ENCODE measurements at places on chromosomes 3 and 15. TPM values are rescaled to one million over a fixed set of nuclear protein-coding genes. Genes with fewer than 3 reads are reported as not detected.

DNA sequence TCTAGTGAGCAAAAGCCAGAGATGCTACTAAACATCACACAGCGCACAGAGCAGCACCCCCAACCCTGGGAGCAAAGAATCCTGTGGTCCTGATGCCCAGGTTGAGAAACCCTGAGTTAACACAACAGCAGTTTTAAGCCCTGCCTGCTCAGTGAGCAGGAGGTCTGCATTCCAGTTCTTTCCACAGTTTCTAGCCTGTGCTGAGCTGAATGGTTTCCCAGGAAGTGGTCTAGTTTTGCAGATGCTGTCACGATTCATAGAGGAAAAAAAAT, 171.1 kb upstream of the PROK2 start:
- DNase-seq, result no peak

DNA sequence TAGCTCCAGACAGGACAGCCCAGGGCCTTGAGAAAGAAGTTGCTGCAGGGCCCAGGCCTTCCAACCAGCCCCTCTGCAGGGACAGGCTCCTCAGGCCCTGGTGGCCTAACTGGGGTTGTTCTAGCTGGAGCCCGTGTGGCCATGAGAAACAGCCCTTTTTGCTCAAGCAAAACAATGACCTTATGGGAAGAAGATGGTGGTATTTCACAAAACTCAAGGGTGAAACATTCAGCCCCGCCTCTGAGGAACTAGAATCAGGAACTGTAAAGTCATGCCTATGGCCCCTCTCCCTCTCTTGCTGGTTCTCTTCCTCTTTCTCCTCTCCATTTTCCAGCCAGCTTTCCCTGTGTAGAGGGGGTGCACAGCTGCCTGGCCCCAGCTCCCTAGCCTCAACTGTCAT, 273.3 kb downstream of the RPLP1 start:
- DNase-seq, result no peak

- no peak for DNase-seq
Measured at GRCh38 chr15:82653483-82654168, 6.5 kb upstream of the CPEB1 start.

DNA sequence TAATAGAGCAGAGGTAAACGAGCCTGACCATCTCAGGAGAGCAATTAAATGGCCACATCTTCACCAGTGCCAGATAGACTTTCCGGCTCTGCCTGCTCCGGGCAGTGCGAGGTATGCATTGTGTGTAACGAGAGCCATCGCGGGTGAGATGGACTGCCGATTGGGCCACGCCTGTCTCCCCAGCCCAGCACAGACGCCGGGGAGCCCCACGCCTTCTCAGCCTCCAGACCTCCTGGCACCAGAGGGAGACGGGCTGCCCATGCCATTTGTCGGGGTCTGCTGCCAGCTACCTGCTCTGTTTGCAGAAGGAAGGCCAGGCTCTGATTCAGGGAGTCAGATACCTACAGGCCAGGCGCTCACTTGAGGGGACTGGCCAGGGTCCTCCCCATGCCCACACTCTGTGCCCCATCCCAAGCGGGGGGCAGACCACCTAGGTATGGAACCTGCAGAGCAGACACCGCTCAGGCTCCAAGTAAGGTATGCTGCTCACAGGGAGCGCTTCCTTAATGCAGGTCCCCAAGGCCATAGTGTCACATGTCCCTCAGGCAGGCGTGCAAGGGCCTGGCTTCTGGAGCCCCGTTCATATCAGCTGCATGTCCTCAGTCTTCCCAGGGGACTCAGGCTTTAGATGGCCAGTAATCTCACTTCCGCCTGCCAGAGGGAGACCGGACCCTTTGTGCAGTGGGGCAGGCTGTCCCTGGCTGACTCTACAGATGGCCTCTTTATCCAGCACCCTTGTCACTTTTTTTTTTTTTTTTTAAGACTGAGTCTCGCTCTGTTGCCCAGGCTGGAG, 62.2 kb downstream of the DNAJB8 start:
- no peak for DNase-seq

DNA sequence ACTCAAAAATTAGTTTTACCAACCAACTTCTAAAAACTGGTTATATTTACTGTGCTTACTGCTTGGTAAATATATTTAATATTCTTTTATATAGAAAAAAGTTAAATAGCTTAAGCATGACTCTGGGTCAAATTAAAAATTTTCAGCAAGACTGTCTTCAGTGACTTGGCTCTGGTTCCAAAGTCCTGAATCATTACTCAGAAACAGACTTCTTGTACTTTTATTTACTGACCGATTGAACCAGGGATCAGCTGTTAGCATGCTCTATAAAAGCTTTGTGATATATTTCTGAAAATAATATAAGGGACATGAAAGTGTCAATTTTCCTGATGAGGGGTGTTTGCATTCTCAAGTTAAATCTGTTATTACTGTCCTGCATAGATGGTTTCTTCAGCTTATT, 164.3 kb downstream of the MCTP2 start:
- DNase-seq, result no peak

GRCh38 chr3:189689625-189690024, 58.4 kb downstream of the TP63 start:
- DNase-seq, result no peak

DNA sequence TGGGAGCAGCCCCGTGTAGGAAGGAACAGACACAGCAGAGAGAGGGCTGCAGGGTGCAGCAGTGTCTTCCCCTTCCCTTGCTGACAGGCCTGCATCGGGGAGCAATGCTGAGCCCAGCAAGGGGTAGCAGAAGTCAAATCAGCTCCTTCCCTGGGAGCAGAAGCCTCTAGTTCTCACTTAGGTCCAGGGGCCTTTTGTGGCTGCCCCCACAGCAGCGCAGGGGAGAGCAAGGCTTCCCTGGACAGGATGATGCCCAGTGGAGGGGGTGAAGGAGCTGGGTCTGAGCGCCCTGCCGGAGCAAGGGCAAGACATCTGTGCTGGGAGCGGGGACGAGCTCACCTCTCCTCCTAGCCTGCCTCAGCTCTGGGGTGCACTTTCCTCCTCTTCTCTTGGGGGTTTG, 827 bp downstream of the PLCB2 start:
- peak; percentile 50 for DNase-seq

DNA sequence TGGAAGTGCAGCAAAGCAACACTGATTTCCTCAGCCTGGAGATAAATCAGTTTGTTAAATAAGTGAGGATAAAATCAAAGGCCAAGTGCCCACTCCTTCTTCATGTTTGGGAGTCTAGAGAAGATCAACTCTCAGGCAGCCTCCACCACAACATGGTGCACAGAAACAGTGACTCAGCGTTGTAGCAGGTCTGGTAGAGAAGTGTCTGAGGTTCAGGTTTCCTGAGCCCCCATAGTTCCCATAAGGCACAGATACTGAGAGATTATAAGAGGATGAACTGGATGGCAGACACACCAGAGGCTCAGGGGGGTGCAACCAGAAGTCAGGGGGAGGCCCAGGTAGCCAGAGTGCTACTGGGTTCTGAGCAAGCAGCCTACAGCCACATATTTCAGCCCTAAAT, 166.7 kb downstream of the FRMD5 start:
- no peak for DNase-seq

DNA sequence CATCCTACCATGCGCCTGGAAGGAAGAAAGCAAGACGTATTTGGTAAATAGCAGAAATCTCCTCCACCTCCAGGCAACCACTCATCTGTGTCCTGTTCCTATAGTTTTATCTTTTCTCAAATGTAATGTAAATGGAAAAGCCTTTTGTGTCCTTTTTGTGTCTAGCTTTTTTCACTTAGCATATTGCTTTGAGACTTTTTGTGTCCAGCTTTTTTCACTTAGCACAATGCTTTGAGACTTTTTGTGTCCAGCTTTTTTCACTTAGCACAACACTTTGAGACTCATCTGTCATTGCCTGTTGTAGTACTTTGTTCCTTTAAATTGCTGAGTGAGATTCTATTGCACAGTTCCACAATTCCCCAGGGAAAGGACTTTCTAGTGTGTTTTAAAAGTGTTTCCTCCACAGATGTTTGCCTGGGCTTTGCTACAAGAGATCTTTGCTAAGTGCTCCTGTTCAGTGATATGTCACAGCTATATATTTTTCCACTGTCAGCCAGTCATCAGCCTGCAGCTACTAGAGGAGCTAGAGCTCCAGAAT, 27.9 kb upstream of the MUC13 start:
- no peak for DNase-seq

- no peak for DNase-seq
Measured at GRCh38 chr15:90086868-90087268, 15.4 kb downstream of the IDH2 start.

DNA sequence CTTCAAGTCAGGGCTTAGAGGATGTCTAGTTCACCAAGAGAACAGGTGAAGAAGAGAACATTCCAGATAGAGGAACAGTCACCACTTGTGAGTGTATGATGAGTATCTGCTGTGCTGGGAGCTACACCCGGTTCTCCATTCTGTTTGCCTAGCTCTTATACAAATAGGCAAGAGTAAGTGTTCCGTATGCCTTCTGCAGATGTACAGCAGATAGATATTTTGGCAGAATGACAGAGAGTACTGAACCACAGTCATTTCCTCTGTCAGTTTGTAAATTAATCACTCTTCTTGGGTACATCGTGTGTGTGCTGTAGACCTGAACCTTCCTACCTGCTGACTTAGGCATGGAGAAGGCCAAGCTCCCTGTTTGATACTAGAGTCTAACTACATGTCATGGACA, 108.3 kb upstream of the CTDSPL start:
- DNase-seq, result no peak

DNA sequence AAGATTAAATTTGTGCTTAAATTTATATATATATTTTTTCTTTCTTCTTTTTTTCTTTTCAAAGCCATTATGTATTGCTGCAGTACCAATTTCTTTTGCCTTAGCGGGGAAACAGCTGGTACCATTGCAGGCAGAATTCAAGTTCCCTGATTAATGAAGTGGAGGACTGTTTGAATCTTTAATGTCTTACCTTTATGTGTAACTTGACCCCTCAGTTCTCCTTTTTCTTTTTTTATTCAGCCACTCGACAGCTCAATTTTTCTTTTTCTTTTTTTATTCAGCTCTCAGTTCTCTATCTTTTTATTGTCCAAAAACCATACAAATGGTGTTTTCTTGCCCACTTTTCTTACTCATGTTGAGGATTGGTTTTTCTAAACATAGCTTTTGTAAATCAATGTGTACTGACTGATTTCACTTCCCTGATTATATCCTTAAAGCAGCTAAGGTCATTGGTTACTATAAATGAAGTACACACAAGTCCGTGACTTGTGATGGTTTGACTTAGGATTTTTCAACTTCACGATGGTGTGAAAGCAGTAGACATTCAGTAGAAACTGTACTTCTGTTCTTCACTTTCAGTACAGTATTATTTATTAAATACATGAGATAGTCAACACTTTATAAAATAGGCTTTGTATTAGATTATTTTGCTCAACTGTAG, 22.8 kb downstream of the ATP2C1 start:
- DNase-seq, result no peak

- DNase-seq, result no peak
Measured at GRCh38 chr15:69066007-69066995, 51.8 kb downstream of the NOX5 start.

DNA sequence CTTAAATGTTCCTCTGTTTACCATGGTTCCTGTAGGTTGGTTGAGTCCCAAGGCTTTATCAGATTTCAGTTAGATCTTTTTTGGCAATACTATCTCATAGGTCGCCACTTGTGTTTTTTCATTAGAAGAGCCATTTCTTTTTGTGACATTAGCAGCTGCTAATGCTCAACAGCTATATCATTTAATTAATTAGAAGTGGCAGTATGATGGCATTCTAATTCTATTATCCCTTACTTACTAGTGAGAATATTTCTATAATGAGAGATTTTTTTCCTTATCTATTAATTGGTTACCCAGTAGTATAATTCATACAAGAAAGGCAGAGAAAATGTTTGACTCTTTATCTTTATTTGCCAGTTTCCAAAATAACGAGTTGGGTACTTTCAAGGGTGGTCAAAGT, 25.2 kb downstream of the FRMD4B start:
- no peak for DNase-seq

DNA sequence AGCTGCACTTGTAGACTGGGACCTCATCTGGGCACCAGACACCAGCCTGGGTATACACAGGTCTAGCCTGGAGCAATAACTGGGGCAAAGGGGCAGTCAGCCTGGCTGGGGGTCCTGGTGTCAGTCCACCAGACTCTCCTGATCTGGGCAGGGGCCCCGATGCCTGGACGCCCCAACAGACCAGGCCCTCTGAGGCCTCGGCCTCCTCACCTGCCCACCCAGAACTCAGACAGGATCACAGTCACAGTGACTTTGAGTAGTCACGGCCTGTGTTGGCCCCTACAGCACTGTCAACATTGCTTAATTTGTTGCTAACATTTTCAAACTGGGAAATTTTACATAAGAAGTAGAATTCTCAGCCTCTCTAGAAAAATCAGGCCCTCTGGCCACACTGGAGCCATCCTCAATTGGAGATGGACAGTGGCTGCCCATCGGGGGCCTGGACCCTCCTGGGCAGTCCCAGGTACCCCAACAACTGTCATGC, 5.8 kb downstream of the TWF2 start:
- DNase-seq, result no peak

DNA sequence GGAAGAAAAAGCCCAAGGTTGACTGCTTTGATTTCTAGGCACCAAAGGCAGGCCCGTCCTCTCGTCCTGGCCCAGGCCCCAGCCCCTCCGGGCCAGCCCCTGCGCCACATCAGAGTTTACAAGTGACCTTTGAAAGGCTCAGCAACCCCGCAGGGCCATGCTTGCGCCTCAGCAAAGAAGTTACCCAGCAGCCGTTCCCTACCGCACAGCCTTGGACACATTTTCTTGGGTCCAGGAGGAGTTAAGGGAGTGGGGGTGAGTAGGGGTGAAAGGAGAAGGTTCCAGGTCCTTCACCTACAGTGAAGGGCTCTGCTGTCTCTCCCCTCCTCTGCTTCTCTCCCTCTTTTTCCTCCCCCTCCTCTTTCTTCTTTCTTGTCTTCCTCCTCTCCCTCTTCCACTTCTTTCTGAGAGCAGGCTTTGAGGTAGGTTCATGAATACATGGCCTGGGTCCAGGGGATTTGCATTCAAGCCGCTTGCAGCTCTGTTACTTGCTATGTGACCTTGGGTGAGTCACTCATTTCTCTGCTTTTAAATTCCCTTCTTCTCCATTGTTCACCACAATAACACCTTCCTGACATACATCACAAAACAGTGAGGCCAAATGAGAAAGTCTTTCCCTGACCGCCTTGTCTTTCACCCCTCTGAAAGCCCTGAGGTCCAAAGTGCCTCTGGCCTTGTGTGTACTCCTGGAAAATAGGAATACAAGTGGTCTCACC, 223.3 kb upstream of the TPRG1 start:
- DNase-seq, result no peak

- no peak for DNase-seq
Measured at GRCh38 chr15:60373745-60374144, 24.0 kb downstream of the ANXA2 start.

GRCh38 chr3:174340624-174341587, 518.2 kb upstream of the NAALADL2 start:
- no peak for DNase-seq

Gene MRPS11
- 24.9 TPM for total RNA-seq

Gene RETNLB
- total RNA-seq, result not detected

Gene BTLA
- 0.99 TPM for total RNA-seq

Gene KIF23
- 3.3 TPM for total RNA-seq

Gene DNAH1
- 10.3 TPM for total RNA-seq

Gene SLC12A1
- total RNA-seq, result 0.42 TPM

Gene PP2D1
- not detected for total RNA-seq

Gene SLC27A2
- total RNA-seq, result not detected

Gene WDR76
- 6.5 TPM for total RNA-seq

All from aorta (tissue), 5 donors.